ENCODE measurements at places on chromosomes 1 and 21.
A peak's percentile ranks its signal among the peaks of the same experiment; 100 is the strongest.

DNA sequence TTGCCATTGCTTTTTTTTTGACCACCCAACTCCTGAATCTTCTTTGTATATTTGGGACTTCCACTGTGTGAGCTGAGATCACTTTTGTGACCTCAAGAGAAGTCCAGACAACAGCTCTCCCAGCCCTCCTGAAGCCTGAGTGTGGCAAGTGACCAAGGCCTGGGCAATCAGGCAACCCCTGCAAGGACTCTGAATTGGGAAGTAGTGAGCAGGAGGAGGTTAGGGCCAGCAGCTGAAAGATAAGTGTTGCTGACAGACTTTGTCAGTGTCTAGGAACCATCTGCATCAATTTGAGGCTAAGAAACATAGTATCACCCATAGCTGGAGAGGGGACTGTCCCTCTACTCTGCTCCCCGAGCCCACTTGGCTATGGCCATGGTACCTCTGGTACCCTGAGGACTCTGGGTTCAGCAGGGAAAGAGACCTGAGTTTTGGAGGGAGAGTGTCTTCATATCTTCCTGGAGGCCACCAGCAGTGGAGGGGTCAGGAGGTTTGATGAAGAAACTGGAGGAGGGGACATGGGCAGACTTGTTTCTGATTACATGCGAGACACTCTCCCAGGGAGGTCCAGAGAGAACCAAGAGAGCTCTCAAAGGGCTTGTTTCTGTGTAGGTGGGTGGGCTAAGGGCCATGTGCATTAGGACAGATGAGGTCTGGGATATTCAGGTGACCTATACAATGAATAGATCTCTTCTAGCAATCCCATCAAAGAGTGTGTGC is 147.0 kb upstream of the DNAH14 start:
- DNase-seq: no peak

DNA sequence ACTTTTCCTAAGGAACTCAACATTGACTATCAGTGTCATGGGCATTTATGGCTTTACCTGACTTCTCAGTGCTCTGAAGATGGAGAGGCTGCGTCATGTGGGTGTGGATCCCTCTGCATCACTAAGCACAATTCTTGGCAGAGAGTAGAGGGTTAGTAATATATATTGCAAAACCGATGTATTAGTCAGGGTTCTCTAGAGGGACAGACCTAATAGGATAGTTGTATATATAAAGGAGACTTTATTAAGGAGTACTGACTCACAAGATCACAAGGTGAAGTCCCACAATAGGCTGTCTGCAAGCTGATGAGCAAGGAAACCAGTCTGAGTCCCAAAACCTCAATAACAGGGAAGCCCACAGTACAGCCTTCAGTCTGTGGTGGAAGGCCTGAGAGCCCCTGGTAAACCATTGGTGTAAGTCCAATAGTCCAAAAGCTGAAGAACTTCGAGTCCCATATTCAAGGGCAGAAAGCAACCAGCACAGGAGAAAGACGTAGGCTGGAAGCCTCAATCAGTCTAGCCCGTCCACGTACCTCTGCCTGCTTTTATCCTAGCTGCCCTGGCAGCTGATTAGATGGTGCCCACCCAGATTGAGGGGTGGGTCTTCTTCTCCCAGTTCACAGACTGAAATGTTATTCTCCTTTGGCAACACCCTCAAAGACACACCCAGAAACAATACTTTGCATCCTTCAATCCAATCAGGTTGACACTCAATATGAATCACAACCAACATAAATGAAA is 159.7 kb upstream of the NRIP1 start:
- DNase-seq: no peak

- DNase-seq: no peak
Measured at GRCh38 chr1:83998205-83998497, 781 bp downstream of the TTLL7 start.

GRCh38 chr1:159961636-159962035 is 7.6 kb upstream of the SLAMF9 start:
- DNase-seq: no peak

DNA sequence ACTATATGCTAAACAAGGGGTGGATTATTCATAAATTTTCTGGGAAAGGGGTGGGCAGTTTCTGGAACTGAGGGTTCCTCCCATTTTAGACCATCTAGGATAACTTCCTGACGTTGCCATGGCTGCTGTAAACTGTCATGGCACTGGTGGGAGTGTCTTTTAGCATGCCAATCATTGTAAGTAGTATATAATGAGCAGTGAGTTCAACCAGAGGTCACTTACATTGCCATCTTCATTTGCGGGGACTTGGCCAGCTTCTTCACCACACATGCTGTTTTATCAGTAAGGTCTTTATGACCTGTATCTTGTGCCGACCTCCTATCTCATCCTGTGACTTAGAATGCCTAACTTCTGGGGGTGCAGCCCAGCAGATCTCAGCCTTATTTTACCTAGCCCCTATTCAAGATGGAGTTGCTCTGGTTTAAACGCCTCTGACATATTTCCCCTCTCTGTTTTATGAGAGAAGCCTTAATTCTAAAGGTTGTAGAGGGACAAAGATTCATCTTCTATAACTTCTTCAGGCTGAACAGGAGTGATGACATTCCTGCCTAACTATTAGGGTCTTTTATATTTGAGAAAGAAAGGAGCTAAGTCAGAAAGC is 60.4 kb downstream of the DIP2A start:
- DNase-seq: no peak

GRCh38 chr1:15320267-15320666 is 73.2 kb downstream of the FHAD1 start:
- no peak for DNase-seq

DNA sequence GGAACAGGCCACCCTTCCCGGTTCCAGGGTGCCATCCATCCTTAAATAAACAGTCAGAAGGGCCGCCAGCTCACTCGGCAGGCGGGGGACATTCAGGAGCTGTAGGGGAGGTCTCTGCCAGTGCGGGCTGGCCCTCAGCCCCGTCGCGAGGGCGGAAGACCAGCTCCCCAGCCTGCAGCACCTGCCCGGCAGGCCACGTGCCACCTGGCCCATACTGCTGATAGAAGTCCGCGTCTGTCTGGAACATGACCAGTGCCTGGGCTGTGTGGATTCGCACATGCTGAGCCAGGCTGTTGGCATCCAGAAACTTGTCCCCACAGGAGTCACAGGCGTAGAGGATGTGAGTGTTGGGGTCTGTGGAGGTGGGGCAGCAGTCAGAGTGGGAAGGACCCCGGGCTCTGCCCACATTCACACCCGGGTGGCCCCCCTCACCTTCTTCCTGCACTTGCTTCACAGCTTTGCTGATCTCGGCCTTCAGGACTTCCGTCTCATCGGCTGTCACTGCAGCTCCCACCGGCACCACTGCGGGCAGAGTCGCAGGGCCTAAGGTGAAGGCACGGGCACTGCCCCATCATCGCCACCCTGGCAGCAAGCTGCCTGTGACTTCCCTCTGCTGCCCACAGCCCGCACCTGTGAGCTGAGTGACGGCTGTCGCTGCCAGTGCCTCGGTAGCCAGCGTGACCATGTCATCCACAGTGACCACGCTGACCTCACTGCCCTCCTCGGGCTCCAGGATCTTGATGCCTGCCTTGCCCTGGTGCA is 33.8 kb downstream of the ZBTB17 start:
- no peak for DNase-seq

DNA sequence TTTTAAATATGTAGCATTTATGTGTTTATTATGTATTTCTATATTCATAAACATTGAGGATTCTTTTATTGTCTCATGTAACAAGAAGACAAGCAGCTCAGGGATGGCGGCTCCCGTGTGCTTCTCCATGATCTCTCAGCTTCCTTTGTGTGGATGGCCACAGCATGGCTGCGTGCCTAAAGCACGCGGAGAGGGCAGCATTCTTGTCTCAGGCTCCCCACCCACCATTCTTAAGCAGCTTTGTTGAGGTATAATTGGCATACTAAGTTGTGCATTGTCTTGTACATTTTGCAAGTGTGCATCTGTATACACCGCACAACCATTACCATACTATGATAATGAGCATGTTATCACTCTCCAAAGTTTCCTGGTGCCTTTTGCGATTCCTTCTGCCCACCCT is 81.6 kb downstream of the CAMTA1 start:
- DNase-seq: no peak

GRCh38 chr1:116871779-116872146 is 38.0 kb upstream of the PTGFRN start:
- DNase-seq: no peak

DNA sequence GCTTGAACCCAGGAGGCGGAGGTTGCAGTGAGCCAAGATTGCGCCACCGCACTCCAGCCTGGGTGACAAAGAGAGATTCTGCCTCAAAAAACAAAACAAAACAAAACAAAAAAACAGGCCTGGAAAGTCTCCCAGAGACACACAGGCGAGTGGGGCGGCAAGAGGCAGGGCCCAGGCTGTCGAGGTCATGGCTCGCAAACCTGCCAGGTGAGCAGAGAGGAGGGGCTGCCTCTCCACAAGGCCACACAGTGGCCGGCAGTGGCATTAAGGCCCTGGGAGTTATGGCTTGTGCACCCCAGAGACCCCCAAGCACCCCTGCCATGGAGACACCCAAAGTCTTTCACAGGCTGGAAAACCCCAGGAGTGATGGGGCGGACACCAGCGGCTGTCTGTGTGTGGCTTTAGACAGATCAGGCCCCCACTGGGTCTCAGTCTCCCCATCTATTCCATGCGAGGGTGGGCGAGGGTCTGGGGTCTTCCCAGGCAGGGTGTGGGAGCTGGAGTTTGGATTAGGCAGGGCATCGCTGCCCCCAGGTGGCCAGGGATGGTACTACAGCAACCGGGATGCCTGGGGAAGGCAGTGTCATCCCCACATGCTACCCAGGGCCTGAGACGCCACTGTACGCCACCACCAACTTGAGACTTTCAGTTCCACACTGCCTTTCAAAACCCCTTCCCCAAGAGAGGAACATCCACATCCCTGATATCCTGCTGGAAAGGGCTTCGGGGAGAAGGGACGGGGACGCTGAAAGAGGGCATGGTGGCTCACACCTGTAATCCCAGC is 7.3 kb upstream of the CTRC start:
- peak; percentile 70 for DNase-seq

- no peak for DNase-seq
Measured at GRCh38 chr1:118275472-118276115, 90.6 kb upstream of the SPAG17 start.

DNA sequence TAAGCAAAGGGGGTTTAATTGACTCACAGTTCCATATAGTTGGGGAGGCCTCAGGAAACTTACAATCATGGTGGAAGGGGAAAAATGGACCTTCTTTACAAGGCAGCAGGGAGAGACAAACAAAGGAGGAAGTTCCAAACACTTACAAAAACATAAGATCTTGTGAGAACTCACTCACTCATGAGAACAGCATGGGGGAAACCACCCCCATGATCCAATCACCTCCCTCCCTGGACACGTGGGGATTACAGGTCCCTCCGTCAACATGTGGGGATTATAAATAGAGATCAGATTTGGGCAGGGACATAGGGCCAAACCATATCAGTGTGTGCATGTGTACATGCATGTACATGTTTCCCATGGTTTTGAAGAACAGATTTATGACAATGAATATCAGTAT is 5.5 kb upstream of the SMG7 start:
- DNase-seq: no peak

- no peak for DNase-seq
Measured at GRCh38 chr1:77948841-77949424, 29.9 kb downstream of the FUBP1 start.

- no peak for DNase-seq
Measured at GRCh38 chr1:31639543-31639942, 5.1 kb downstream of the PEF1 start.

DNA sequence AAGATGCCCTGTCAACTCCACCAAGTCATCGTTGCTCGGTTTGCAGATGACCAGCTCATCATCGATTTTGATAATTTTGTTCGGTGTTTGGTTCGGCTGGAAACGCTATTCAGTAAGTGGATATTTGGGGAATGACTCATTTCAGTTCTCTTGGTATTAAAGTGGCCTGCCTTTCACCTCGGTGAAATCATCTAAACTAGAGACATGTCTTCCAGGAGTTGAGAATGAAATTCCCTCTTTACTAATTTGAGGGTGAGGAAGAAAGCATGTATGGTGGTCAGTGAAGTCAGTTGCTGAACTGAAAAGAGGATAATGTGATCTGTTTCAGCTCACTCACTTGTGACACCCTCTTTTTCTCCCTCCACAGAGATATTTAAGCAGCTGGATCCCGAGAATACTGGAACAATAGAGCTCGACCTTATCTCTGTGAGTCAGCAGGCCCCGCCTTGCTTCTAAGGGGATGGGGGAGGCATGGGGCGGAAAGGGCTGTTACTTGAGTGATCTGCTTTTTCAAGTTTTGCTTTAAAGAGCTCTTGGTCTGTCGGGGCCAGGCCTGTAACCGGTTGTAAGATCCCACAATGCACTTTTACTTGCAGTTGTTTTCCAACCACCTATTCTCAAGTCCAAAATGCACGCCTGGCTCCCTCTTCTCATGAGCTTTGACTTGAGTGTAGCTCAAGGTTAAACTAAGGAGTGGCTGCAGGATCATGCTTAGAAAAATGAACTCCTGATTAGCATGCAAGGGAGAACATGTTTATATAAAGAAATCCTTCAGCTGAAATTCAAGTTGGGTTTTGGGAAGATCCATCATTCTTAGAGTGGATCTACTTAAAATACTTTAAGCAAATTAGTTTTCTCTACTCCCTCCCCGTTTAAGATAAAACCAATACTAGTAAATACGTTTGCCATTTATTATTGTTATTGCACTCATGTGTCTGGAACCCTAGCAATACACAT is 59.8 kb downstream of the CAPN2 start:
- no peak for DNase-seq

- DNase-seq: no peak
Measured at GRCh38 chr1:156840186-156840897, 18.6 kb downstream of the INSRR start.

GRCh38 chr1:219778110-219778509 is 150.2 kb downstream of the SLC30A10 start:
- no peak for DNase-seq

GRCh38 chr1:31574749-31575368 is 1.5 kb upstream of the TINAGL1 start:
- no peak for DNase-seq

DNA sequence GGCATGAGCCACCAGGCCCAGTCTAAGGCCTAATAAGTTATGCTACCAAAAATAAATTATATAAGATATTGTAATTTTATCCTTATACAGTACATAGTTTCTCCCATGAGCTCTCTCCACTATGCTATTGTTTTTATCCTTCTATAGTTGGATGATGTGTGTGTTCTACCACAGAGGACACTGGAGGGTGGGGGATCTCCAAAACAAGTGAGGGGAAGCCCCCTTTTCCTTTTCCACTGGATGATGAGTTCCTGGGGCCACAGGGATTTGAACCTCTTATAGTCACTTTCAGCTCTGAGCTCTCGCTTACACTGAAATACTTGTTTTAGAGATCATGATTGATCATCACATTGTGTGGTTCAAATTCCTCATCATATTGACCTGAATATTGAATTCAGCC is 77.6 kb upstream of the VAV3 start:
- DNase-seq: no peak
